NCI-H446 (cell line): ENCODE measurements at places on chromosomes 7 and 10.

DNA sequence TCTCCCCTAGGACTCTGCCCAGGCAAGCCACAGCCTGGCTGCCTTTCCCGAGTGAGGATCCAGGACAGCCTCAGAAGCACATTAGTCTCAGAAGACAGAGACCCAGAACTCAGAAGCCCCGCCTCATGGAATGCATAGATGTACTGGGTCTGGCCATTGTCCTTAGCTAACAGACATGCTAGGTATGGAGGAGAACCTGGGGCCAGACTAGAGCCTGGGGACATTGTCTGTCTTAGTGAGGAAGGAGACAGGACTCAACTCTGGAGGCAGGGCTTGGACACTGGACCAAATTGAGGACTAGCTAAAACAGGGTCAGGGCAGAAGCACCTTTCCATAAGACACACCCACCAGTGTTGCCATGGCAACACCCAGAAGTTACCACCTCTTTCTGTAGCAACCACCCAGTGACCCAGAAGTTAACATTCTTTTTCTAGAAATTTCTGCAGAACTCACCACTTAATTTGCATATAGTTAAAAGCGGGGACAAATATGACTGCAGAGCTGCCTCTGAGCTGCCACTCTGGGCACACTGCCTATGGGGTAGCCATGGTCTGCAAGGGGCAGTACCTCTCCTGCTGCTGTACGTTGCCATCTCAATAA is 27.5 kb downstream of the TLX1 start:
- no peak for DNase-seq

DNA sequence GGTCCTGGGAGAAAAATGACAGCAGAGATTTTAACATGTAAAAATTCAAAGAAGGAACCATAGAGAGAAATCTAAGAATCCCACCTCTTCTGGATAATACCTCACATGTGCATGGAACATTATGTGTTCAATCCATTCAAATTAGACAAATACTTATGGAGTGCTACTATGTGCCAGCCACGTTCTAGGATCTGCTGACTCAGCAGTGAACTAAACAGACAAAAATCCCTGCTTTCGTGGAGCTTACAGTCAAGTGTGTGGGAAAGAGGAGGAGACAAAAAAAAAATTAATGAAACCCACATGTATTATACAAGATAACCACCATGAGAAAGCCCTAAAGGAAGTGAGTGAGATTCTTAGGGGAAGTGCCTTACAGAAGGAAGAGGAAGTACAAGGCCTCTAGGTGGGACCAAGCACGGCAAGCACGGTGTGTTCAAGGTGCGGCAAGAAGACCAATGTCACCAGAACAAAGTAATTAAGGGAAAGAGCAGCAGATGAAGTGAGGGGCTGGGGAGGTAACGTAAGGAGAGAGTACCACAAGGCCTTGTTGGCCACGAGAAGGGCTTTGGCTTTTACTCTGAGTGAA is 71.0 kb downstream of the SLC25A13 start:
- DNase-seq: no peak

DNA sequence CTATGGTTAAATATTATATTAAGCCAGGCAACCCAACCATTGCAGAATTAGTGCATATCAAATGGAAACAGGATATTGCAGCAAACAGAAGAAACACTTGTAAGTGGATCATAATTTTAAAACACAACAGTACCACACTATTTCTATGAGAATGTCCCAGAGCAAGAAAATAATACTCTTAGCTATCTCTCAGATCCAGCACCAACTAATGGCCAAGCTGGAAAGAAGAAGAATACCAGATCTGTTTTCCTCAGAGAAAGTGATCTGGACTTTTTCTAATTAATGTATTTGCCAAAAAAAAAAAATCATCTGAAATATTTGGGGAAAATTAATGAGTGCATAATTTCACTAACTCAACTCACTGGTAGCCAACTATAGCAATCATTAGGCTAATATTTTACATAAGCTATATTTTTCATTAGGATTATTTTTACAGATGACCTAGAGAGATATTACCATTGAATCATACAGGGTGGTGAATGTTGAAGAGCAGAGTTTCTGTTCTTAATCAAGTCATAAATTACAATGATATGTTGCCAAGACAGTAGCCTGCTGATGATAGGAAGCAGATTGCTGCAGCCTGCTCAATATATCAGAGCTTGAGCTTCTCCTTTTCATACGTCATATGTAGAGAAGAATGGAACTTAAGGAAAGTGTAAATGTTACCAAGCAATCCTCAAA is 995.4 kb upstream of the LRRN3 start:
- DNase-seq: no peak

DNA sequence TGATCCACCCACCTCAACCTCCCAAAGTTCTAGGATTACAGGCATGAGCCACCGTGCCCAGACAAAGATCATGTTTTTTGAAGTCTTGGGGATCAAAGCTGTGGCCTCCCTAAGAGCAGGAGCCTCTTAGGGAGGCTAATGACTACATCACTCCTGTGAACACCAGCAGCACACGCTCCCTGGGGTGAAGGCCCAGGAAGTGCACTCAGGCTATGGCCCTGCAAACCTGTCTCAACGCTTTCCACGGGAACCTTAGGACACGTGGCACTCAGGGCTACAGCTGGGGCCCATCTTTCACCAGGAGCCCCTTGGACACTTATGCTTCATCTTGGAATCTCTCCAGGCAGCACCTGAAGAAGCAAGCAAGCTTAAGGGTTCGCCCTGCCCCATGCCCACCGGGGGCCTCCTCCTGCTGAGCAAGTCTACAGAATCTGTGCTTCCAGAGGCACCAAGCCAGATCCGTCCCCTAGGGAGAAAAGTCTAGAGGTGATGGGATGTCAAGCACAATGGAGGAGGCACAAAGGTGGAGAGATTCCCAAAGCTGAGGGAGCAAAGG is 18.4 kb downstream of the VSTM4 start:
- DNase-seq: no peak

- DNase-seq: no peak
These were observed 64.6 kb downstream of the JAZF1 start for GRCh38 chr7:28116041-28116440.

DNA sequence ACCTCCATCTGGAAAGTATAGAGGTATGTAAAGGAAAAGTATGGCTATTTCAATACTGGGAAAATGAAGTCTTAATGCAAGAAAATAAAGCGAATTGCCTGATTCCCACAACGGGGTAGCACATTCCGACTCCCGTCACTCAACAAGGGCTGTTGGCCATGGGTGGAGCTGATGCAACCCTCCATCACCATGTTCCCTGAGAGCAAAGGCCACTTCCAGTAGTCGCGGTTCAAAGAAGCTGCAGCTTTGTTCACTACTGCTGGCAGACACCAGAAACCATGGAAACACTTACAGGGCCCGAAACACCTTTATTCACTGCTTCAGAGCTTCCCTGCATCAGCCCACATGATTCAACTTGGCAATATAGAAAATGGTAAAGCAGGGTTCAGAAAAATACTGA is 44.0 kb downstream of the TMEM26 start:
- DNase-seq: no peak

GRCh38 chr7:40720416-40720815 is 585.6 kb downstream of the SUGCT start:
- DNase-seq: no peak

- DNase-seq: no peak
These were observed 14.0 kb downstream of the AKR1B1 start for GRCh38 chr7:134444961-134445315.

GRCh38 chr7:922334-923107 is 32.0 kb downstream of the ADAP1 start:
- DNase-seq: no peak

DNA sequence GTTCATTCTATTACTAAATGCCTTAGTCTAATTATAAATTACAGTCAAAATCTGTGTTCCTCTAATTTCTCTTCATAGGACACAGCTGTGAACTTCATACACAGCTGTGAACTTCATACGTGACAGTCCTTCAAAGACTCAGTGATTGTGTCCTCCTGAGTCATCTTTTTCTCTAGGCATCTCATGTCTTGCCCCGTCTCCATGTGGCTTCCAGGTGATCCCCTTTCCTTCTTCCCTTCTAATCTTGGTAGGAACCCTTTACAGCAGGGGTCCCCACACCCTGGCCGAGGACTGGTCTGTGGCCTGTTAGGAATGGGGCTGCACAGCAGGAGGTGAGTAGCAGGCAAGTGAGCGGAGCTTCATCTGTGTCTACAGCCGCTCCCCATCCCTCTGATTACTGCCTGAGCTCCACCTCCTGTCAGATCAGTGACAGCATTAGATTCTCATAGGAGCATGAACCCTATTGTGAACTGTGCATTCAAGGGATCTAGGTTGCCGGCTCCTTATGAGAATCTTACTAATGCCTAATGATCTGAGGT is 14.0 kb upstream of the EIF5AL1 start:
- no peak for DNase-seq

DNA sequence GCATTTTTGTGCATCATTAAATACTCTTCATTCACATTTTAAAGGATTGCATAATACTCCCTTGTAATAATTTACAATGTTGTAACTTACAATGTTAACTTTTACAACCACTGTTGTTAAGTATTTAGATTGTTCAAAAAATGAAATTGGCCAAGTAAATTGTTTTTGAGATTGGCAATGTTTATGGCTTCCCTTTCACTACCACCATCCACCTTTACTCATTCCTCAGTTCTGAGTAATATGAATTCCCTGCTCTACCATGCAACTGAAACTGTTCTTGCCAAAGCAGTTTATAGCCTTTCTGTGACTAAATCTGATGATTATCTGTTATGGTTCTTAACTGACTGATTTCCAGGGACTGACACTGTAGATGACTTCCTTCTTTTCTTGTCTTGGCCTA is 80.5 kb upstream of the TMEM106B start:
- DNase-seq: no peak

DNA sequence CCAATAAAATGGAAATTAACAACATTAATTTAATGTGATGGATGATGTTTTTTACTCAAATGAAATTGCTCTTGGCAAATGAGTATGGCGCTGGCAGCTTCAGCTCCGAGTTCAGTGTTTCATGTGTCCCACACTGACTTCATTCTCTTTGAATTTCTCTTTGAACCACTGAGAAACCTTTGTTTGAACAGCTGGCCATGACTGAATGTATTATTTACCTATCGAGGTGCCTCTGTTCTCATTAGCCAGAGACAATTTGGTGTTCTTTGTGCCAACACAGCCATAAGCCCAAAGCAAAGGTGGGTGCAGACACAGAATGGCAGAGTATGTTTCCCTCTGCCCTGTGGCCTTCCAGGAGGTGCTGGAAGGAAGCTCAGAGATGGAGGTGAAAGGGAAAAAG is 42.1 kb downstream of the TMEM178B start:
- DNase-seq: no peak

DNA sequence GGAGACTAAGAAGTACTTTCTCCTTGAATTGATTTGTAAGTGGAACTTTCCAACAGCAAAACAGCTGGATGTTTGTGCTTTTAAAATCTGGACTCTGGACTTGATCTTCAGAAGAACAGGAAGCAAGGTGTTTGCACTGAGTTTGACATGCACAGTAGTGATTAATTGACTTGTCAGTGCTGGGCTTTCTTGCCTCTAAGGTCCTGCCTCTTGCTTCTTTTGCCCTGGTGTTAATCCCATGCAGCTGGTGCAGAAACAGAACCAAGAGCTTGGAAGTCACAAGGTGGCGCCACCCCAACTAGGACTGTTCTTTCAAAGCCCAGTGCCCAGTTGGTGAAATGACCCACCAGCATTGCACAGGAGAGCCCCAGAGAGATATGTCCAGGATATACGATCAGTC is 66.8 kb upstream of the SEPHS1 start:
- no peak for DNase-seq

DNA sequence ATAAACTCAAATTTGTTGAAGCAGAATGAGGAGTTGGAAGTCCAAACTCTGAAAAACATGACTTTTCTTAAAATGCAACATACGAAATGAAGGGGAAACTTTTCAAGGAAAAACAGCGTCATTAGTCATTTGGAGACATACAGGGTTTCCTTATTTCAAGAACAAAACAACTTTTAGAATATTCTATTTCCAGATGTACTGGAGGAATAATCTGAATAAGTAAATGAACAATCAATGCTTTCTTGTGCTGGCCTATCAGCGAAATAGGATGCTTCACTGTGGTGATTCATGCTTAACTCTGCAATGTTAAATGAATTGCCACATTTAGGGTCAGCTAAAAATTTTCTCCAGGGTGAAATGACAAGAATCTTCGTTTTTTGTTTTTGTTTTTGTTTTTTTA is 114.3 kb downstream of the SEMA3C start:
- DNase-seq: no peak

- DNase-seq: no peak
These were observed 146.8 kb upstream of the SLC26A5 start for GRCh38 chr7:103592844-103593243.

DNA sequence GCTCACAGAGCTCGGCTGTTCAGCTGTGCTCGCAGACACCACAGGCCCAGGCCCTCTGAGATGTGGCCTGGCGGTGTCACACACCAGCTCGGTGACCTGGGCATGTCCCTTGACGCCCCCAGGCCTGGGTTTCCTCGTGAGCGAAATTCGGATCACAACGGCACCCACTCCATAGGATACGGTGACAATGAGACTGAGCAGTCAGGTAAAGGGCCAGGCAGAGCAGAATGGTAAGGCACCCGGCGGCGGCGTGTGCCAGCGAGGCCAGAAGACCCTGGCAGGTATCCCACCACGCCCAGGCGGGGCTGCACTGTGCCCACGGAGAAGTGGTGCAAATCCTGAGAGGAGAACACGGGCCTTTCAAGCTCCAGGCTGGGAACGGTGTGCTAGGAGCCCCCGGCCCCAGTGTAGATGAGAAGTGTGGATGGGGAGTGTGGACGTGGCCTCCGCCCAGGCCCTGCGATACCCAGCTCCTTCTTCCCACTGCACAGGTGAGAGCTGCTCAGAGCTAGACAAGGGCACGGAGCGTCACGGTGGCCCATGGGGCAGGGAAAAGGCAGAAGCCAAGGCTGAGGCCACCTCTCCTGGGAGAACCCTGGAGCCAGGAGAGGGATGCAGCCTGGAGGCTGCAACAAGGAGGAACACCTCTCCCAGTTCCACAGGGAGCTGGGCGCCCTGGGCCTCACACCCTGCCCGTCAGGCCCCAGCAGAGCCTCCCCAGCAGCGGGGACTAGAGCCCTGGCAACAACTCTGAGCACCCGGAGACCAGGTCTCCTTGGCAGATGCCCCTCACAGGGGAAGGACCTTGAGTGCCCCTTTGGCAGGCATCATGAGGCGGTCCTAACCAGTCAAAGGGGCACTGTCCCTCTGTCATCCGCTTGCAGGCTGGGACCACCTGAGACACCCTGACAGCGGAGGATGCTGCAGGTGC is 219.1 kb downstream of the MAD1L1 start:
- DNase-seq: no peak

- no peak for DNase-seq
These were observed 29.1 kb downstream of the EZH2 start for GRCh38 chr7:148854983-148855382.

- DNase-seq: no peak
These were observed 68.9 kb downstream of the XRCC2 start for GRCh38 chr7:152607007-152607406.
